ENCODE measurements at places on chromosomes 1 and 21.

GRCh38 chr1:5983361-5984103 lies 8.7 kb downstream of the NPHP4 start:
- DNase-seq = no peak

GRCh38 chr1:4526747-4527146 lies 127.7 kb upstream of the AJAP1 start:
- DNase-seq = no peak

GRCh38 chr21:34509151-34509550 lies 2.9 kb downstream of the KCNE1 start:
- DNase-seq = no peak

- no peak for DNase-seq
Observed at GRCh38 chr1:116751146-116751545, 3.1 kb upstream of the CD2 start.

DNA sequence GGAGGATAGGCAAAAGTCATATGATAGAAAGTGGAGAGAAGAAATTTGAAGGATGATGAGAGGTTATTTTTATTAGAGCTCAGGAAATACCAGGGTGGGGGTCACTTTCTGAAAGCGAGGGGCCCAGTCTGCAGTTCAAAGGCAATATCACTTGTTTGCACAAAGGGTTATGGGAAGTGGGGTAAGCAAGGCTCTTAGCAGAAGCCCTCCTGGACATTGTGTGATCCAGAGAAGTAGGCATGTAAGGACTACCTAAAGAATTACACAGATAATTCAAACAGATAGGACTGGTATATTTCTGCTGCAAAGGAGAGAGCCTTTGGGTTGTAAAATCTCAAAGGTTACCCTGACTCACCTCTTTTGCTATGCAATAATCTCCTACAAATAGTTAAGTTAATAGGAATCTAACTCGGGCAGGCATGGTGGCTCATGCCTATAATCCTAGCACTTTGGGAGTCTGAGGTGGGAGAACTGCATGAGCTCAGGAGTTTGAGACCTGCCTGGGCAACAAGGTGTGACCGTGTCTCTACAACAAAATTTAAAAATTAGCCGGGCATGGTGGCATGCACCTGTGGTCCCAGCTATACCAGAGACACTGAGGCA lies 25.2 kb upstream of the PRRC2C start:
- DNase-seq = no peak

DNA sequence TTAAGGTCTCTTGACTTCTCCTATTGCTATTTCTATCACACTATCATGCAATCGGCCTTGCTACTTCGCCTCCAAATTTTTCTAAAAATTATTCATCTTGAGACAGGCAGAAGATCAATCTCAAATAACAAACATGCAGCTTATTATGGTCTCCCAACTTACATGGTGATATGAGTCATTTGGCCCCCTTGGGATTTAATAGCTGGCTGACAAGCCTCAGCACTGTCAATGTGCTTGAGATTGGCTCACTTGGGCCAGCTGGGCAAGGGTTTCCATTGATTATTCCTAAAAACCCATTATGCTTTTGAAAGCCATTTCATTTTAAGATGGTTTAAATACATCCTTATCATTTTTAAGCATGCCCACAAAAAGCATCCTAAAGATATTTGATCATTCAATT lies 224.5 kb upstream of the NFIA start:
- DNase-seq = no peak

- no peak for DNase-seq
Observed at GRCh38 chr21:36065497-36066036, 4.3 kb upstream of the CBR1 start.

DNA sequence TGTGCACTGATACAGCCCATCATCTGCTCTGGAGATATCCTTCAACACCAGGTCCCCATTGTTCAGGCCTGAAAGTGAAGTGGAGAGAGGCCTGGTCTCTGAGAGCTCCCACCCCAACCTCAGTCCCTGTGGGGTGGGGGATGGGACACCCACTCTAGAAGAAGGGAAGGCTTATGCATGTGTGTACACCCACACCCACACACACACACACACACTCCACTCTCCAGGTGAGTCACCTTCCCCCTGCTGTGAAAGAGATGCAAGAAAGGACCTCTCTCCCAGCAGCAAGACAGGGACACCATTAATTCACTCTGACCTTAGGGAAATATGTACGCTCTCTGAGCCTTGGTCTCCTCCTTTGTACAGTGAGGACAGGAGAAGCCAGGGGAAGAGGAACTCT lies 5.9 kb downstream of the VSIG8 start:
- no peak for DNase-seq

- no peak for DNase-seq
Observed at GRCh38 chr1:218366322-218367052, 21.4 kb downstream of the TGFB2 start.

GRCh38 chr1:21899267-21899810 lies 37.8 kb downstream of the HSPG2 start:
- DNase-seq = no peak

All from activated CD8-positive, alpha-beta memory T cell treated with anti-CD3 and anti-CD28 coated beads for 1 hour (primary cell).